Fibroblast of skin of scalp (primary cell): ENCODE measurements at places on chromosomes 1 and 21.

- DNase-seq, result no peak
Measured at GRCh38 chr1:211580303-211580687, 1.3 kb upstream of the SLC30A1 start.

GRCh38 chr1:74895411-74895810, 162.5 kb downstream of the TYW3 start:
- DNase-seq, result no peak

- peak; percentile 81 for DNase-seq
Measured at GRCh38 chr1:19640363-19641316, 3.5 kb upstream of the NBL1 start.

DNA sequence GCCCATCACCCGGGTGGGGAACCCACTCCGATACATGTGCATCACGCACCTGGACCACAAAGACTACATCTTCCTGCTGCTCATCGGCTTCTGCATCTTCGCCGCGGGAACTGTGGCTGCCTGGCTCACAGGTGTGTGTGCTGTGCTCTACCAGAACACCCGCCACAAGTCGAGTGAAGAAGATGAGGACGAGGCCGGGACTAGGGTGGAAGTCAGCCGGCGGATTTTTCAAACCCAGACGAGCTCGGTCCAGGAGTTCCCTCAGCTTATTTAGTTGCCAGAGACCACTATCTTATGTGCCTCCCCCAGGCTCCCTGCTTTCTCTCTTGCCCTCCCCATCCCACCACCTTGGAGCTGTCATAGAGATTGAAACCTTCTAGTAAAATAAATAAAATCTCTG, 19.8 kb downstream of the LRRC52 start:
- DNase-seq, result no peak

- peak; percentile 59 for DNase-seq
Measured at GRCh38 chr1:226181996-226182714, 4.4 kb downstream of the ACBD3 start.

- DNase-seq, result no peak
Measured at GRCh38 chr1:24319312-24319863, at the start of gene GRHL3. GRHL3 (plus strand) TSS chr1:24319357; CDS start chr1:24319552, 195 bp downstream.

GRCh38 chr1:37723390-37724078, 31.2 kb downstream of the CDCA8 start:
- DNase-seq, result no peak

DNA sequence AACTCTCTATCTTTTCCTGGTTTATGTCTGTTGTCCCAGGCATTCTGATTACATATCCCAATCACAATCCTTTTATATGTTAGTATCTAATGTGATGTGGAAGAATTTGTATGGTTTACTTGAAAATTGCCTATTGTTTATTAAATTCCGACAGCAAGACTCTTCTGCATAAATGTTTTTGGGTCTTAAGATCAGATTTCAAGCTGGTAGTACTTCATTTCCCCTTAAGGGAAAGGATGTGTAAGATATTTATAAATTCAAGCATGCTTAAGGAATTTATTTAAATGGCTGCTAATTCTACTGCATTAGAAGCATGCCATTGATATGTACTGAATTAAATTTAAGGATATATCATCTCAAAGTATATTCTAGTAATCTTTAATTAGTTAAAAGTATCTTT, 20.4 kb upstream of the GPR88 start:
- no peak for DNase-seq

- no peak for DNase-seq
Measured at GRCh38 chr21:34523019-34523555, 11.1 kb upstream of the KCNE1 start.

DNA sequence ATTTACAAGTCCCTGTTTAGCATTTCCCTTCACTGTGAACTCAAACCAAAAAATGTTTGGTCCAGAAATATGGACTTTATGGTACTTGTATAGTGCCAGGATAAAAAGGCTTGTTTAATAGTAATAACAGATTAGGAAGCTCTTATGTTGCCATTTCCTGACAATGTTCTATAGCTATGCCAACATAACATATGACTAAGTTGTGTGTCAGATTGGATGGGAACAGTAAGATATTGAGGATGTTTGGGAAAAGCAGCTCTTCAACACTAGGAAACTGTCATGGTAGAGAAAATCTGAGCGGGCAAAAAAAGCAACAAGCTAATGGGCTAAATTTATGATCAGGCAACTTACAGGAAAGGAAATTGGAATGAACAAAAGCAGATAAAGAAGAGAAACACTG, 287.1 kb upstream of the ADGRL4 start:
- DNase-seq, result peak; percentile 14

DNA sequence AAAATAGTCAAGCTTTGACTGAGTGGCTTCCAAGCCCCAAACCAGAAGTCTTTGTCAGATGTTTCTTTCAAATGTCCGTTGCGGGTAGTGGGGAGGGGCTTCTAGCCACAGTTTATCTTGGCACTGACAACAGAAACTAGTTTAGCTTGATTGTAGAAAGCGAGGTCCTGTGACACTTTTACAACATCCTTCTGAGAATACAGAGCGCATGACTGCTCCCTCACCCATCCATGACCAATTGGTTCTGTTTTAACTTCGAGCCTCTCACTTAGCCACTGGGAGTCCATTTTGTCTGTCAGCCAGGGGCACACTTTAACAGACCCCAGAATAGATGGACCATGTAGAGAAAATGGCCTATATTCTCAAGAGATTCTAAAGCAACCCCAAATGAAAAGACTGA, 199.2 kb upstream of the ST6GALNAC5 start:
- DNase-seq, result no peak

- DNase-seq, result no peak
Measured at GRCh38 chr21:23963454-23963853, 1643.8 kb downstream of the MRPL39 start.

DNA sequence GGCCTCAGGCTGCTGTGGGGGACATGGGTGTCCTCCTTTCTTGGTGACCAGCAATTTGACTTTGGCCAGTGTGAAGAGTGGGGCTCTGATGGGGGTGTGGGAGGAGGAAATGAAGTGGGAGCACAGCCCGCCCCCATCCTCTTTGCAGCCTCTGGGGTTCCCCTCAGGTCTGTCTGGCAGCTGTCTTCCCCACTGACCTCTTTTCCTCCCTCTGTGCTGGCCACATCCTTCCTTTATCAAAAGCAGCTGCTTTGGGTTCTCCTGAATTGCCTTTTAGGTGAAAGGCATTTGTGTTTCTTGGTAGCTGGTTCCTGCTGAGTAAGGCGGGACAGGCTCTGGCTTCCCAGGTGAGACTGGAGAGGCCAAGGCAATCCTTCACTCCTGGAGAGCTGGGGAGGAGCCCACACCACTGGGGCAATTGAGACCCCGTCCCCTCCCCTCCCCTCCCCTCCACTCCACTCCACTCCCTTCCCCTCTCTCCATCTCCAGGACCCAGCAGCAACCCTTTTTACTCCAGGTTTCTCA, 24.9 kb downstream of the PCAT6 start:
- DNase-seq, result no peak
